HT1080 (cell line): ENCODE measurements at places on chromosomes 16 and 17. TPM values are rescaled to one million over a fixed set of nuclear protein-coding genes. Genes with fewer than 3 reads are reported as not detected.

The KRTAP16-1 gene
- total RNA-seq = not detected in 2 replicates

- DNase-seq = peak; percentile 90
Measured at GRCh38 chr17:33871720-33872540, 383.2 kb upstream of the CCL2 start.

GRCh38 chr16:55566432-55567175, at the start of gene CAPNS2:
TSS of gene CAPNS2 (plus strand) at chr16:55566684. CDS start at chr16:55566757, 73 bp downstream.
- DNase-seq = no peak

DNA sequence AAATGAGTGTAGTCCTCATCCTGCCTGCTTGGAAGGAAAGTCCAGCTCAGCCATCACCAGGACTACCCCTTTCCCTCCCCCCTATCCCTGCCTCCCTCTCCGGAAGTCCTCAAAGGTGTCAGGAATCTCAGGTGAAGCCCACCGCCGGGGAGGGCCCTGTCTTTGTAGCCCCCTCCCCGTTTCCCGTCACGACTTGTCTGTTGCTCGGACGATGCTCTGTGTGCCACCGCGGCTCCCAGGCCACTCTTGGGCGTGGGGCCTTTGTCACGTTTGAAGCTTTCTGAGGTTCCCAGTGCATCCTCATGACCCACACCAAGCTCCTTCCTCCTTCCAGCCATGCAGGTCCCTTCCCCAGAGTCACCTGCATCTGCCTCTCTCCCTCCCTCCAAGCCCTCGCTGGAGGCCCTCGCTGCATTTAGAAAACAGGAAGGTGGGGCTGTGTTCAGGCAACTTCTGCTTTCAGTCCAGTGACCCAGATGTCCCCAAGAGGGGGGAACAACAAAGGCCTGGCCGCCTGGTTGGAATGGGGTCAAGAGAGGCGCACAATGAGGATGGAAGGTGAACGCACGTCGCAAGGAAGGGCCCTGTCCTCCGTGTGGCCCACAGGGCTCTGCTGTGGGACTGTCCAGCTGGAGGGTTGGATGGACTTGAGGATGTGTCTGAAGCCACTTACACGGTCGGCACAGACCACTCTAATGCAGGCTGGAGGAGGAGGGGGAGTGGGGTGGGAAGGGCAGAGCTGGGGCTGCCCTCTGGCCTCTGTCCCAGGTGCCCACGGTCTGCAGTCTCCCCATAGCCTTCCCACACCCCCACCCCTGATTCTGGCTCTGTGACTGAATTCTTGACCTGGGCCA, 59.9 kb downstream of the OR1D5 start:
- DNase-seq = no peak

DNA sequence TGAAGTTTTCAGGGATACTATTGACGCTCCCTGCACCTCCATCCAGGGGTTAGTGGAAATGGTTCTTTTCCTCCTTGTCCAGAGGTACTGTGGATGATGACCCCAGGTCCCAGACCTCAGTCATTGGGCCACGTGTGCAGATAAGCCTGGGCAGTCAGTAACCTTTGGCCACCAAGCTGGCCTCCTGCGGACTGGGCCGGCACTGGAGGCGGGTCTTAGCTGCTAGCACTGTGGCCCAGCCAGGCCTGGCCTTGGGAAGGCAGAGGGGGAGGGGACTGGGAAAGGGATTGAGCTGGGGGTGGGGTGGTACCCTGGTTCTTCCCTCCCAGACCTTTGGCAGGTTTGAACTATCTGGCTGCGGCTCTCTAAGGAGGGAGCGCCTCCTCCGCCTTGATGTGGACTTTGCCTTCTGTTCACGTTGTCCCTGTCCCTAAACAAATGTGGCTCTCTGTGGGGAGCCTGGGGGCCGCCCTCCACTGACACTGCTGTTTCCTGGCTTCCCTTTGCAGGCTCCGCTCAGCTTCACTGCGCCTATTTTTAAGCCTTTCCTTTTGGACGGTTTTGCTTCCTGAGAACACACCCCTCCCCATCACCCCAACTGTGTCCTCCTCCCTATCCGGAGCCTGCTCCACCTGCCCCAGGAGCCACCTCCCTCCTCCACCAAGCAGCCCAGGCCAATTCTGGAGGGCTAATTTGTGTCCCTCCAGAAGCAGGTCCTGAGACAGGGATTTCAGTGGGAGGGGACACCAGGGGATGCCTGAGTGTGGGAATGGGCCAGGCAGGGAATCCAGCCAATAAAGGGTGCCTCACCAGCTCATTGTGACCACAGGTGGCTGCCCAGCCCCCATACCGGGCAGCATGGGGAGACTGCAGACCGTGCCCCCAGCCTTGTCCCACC, 251.9 kb downstream of the SEC14L1 start:
- no peak for DNase-seq

The C17orf75 gene
- total RNA-seq = 24.3 and 26.2 TPM in 2 replicates

DNA sequence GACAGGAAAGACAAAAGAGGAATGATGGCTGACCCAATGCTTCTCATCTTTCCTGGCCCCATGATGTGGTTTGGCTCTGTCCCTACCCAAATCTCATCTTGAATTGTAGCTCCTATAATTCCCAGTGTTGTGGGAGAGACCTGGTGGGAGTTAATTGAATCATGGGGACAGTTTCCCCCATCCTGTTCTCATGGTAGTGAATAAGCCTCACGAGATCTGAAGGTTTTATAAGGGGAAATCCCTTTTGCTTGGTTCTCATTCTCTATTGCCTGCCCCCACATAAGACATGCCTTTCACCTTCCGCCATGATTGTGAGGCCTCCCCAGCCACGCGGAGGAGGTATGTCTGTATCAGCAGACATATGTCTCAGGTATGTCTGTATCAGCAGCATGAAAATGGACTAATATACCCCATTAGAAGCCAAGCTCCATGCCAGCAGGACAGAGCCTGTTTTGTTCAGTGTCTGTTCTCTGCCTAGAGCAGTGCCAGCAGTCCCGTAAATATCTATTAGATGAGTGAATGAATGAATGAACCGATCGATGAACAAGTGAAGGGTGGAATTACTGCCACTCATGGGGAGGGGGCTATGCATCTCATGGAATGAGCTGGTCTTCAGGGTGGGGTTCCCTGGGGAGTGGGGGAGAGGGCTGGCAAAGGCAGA, 304.4 kb downstream of the SOX9 start:
- DNase-seq = no peak
